ENCODE measurements at places on chromosomes 7 and 10.

- no peak for DNase-seq
Measured at GRCh38 chr7:54859066-54859465, 100.1 kb upstream of the SEC61G start.

GRCh38 chr10:32332299-32332750, 14.6 kb downstream of the EPC1 start:
- DNase-seq = peak; percentile 9

DNA sequence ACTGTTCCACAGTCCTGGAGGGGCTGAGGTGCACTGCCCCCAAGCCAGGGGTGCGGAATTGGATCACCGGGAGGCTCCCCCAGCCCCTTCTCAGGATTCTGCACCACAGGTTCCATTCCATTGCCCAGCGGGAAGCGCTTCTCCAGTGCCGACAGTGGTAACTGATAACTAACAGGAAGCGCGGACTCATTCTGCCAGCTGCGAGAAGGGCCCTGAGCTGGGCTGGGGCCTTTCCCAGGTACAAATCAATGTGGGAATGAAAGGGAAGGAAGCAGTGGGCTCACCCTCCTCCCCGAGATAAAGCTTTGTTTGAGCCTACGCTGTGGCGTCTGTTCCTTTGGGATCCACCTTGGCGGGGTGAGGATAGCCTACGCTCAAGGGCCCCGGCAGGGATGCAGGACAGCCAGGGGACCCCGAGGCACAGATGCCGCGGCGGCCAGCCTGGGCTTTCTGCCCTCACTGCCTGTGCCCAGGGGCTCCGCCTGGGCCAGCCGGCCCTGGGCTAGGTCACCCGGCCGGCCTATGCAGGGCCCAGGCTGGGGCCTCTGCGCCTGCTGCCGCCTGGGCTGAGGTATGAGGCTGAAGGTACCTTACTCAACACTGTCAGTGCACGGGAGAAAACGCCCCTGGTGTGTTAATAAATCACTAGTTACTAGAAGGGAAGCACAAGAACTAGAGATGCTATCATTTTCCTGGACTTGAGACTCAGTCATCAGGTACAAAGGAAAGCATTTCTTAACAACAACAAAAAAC, 39.4 kb downstream of the EN2 start:
- DNase-seq = no peak

DNA sequence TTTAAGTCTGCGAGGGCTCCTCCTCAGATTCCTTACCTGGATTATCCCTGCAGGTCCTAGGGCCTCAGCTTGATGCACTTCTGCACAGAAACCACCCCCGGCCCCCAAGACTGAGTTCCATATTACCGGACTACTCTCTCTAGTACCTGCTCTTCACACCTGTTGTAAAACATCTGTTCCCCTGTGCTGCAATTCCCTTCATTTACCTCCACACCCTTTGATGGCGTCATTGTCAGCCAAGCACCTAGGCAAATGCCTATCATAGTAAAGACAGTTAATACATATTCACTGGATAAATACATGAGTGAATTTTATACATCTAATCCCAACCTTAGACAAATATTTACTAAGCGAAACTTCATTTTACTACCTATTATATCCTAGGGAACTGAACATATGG, 275.5 kb downstream of the PLXDC2 start:
- no peak for DNase-seq

GRCh38 chr7:55053651-55054571, 35.1 kb downstream of the EGFR start:
- no peak for DNase-seq

DNA sequence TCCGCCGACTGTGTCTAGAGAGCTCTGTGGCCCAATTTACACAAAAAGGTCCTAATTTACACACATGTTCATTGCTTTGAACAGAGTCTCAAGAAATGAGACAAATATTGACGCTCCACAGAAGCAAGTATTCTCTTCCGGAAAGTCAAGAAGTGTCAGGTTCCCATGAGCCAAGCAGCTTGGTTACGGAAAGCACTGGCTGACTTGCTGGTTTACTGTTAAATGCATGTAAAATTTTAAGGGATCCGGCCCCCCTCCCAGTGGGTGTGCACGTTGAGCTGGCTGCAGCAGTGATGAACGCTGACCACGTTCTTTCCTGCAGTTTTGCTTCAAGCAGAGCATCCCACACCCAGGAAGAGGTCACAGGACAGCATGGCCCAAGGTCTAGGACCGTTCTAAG, 76.8 kb downstream of the DIP2C start:
- no peak for DNase-seq

DNA sequence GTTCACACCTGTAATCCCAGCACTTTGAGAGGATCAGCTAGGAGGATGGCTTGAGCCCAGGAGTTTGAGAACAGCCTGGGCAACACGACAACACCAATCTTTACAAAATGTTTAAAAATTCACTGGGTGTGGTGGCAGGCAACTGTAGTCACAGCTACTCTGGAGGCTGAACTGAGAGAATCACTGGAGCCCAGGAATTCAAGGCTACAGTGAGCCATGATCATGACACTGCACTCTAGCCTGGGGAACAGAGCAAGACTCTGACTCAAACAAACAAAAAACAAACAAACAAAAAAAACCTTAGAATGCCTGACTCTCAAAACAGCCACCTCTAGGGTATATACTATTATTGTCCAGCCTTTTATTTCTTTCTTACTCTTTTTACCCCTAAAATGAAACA, 56.5 kb upstream of the PAPSS2 start:
- no peak for DNase-seq

DNA sequence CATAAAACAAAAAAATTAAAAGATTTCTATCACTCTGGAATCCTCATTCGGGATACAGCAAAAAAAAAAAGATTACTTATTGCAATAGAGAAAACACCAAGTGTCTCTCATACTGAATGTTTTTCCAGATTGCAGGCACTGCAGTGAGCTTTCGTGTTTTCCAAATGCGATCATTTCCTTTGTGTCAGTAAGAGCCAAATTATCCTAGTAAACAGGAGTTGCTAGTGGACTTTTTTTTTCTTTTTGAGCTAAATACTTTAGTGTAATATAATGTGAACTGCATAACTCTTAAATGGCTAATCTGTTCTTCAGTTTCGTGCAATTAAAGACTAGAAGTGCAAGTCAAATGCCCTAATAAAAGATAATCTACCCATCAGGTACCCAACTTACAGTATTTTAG, 44.4 kb upstream of the TOMM7 start:
- no peak for DNase-seq

DNA sequence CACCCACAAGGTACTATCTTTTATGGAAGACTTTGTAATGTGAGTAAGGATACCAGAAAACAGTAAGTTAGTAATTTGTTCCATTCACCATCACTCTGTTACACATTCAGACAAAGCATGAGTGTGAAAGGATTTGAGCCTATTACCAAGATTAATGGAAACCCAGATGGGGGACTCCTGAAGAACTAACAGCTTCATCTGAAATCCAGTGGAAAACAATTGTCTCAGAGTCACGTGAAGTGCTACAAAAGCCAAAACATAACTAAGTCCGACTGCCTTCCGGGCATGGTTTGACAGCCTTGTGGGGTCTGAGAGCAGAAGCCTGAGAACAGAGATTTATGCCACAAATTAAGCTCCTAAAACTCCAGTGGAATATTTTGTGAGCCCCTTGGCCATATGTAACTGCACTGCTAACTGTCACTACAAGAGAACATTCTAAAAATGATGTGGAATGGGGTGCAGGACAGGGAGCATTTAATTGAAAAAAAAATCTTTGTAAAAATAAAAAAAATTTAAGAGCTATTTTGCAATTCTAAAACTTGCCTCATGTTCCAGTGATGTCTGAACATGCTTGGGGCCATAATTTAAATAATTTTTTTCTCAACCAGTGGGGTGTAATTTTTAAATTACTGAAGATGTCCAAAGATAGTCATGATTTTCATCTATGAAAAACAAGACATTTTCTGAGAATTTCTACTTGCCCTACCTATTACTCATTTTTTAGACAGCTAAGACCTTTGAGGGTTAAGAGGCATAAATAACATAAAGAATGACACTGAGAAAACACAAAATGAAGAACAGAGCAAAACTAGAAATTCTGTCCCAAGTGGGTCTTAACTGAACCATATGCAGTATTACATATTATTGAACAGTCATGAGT, 555.0 kb downstream of the INHBA start:
- no peak for DNase-seq

GRCh38 chr10:12685261-12686058, 316.1 kb downstream of the CCDC3 start:
- no peak for DNase-seq

- DNase-seq = no peak
Measured at GRCh38 chr7:47228386-47229014, 353.4 kb downstream of the TNS3 start.

DNA sequence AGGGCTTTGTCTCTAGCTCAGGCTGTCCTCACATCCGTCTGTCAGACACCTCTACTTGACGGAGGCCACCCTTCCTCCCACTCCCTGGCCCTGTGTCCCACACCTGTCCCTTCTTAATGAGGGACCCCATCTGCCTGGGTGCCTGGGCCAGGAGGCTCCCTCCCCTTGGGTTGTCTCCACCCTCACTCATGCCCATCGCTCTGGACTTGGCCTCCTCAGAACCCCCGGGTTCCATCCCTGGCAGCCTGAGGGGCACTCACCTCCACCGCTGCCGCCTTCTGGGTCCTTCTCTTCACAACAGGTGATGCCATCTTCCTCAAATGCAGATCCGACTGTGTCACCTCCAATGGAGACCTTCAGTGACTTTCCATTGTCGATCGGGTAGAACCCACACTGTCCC, 20.2 kb upstream of the GJD4 start:
- DNase-seq = no peak

DNA sequence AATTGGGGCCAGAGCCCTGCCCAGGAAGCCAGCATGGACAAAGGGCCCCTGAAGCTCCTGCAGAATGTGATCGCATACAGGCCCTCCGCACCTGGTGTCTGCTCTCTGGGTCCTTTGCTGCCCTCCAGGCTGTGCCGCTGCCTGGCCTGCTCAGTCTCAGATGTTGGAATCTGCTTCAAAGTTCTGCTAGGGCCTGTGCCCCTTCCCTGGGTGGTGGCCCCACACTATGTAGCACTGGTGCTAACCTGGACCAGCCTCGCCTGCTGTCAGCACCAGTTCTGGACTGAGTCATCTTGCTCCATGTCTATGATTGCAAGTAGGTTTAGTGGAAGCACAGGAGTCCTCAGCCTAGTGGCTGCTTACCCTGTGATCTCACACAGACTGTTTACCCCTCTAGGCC, 6.3 kb downstream of the MAT1A start:
- no peak for DNase-seq

DNA sequence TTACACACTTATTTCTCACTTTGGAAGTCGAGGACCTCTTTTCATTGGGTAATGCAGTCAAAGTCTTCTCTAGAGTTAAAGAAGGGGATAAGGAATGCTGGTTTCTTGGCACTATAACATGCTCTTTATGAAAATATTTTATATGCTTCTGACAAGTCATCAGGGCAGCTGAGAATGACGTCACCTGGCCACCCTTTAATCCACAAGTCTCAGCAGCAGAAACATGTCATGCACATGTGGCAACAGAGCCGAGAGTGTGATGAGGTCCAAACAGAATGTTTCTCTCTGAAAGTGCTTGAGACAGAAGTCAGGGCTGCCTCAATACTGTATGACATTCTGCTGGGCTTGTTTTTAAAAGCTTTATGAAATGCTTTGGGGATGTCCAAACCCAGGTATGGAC, 63.5 kb upstream of the C10orf90 start:
- no peak for DNase-seq

GRCh38 chr7:100152404-100152803, 3.7 kb downstream of the LAMTOR4 start:
- no peak for DNase-seq

DNA sequence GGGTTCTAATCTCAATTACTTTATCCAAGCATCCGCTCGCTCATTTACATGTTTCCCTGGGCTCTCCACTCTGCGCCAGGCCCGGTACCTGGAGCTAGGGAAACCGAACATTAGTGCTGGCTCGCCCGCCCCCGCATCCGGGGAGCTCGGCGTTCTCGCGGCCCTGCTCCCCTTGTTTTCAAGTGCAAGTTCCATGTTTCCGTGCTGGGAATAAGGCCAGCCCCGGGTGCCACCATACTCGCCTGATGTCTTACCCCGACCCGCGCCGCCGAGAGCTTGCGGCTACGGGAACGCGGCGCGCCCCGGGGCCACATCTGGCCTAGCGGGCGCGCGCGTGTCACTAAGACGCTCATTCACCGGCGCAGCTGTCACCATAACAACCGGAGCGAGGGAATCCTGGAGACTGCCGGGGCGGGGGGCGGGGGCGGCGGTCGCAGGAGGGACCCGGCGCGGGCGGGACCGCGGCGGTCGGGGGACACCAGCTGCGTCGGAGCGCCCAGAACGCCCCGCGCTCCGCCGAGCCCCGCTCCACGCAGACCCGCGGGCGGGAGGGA, at the start of gene NEURL1:
Gene NEURL1, plus strand, starts transcription at position 344 of the 554 bp plus-strand sequence. CDS start 683 bp downstream, outside the sequence.
- no peak for DNase-seq

GRCh38 chr7:22460363-22460988, 39.5 kb downstream of the STEAP1B start:
- DNase-seq = no peak

DNA sequence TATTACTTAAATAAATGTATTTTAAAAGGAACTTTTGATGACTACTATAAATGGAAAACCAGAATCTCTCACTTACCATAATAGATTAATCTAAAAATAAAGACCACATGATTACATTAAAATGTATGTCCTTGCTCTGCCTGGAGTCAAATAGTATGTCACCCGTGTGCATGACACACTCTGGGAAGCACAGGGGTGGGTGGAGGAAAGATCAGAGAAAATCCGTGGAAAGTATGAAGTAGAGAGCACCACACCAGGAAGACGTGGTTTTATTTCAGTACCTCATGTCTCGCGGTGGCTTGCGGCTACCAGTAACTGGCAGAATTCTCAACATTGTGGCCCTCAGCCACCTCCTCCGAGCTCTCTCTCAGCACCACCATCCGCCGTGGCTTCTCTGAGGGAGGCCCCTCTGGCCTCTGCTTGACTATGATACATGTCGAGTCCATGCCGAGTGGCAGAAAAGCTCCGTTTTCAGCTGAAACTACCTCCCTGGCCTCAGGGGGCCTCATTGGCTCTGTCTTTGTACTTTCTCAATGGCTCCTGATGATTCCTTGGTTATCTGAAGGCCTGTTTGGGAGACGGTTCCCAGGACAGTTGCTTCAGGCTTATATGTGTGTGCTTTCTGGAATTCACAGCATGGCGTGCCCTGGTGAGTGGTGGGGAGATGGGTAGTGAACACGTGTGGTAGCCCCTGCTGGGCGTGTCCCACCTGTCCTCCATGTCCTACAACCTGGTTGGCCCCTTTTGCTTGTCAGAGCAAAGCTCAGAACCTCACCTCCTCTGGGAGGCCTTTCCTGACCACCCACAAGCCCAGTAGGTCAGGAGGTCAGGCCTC, 49.8 kb downstream of the LHPP start:
- no peak for DNase-seq

DNA sequence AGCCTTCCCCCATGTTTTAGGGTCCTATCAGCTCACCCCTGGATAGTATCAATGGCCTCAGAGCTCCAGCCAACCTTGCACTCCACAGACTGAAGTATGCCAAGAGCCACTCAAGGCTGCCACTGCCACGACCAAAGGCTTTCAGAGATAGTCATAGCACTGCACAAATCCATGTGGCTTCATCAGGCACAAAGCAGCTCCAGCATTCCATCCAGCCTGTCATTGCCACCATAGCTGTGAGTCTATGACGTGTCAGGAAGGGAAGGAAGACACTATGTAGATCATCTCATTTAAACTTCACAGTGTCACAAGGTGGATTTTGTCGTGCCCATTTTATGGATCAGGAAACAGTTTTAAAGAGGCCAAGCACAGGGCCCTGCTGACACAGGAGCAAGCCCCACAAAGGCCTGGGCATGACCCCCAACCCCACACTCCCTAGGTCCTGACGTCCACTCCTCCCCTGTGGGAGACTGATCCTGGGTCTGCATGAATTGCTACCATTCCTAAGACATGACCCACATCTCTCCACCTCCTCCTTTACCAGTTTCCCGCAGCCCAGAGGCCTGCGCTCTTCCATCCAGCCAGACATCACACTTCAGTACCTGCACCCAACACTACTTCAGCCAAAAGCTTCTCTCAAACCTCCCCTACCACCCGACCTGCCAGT, 119.4 kb downstream of the DIP2C start:
- DNase-seq = no peak
